CD4-positive, CD25-positive, alpha-beta regulatory T cell (primary cell): ENCODE measurements at places on chromosomes 1 and 21.

GRCh38 chr1:238783633-238784032 lies 602.7 kb upstream of the CHRM3 start:
- no peak for DNase-seq

GRCh38 chr1:110494036-110494435 lies 24.9 kb downstream of the KCNA10 start:
- DNase-seq, result no peak

DNA sequence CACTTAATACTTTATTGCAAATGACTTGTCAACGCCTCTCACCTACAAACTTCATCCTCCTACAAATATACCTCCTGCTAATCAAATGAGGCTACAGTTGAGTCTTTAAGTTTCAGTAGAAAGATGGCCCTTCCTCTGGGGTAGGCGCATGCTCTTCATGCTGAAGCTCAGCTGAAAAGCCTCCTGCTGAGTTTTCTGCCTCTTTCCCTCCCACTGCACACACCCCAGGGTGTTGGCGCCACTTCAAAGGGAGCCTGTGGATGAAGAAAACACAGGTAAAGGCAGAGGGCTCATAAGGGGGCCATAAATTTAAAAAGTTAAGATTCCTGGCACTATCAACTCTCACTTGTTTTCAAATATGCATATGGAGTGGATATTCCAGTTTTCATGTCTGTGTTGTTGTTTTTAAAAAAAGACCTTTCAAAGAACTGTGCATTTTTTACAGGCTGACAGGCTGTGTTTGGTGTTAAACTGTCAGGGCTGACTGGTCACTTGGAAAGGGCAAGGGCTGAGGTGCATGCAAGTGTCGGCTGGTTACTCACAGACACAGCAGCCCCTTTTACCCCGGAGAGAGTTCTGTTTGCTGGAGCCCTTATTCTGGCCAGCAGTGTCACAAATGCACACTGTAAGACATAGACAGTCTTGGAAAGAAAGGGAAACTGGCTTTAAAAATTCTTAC lies 42.9 kb upstream of the LGALS8 start:
- no peak for DNase-seq

DNA sequence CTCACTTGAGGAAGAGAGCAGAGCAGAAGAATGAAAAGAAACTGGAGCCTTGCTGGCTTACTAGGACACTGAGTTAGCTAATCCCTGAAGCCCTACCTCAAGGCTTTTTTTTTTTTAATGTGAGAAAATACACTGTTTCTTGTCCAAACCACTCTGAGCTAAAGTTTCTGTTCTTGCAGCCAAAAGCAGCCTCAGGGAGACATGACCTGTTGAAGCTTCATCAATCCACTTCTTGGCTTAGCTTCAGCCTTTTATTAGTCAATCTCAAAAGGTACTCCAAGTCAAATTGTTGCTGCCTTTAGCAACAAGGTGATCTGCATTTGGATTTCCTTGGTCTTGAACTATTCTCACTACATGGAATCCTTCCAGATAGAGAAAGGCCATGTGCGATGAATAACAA lies 33.7 kb downstream of the CCDC185 start:
- no peak for DNase-seq

DNA sequence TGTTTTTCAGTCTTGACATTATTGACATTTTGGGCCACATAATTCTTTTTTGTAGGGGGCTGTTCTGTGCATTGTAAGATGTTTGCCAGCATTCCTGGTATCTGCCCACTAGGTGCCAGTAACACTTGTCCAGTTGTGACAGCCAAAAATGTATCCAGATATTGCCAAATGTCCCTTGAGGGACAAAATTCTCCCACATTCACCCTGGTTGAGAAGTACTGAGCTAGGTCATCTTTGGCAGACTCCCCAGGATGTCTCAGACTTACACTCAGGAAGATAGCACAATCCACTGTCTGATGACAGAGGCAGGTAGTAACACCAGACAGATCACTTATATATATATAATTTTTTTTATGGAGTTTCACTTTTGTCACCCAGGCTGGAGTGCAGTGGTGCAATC lies 5.9 kb downstream of the CD48 start:
- DNase-seq, result no peak

DNA sequence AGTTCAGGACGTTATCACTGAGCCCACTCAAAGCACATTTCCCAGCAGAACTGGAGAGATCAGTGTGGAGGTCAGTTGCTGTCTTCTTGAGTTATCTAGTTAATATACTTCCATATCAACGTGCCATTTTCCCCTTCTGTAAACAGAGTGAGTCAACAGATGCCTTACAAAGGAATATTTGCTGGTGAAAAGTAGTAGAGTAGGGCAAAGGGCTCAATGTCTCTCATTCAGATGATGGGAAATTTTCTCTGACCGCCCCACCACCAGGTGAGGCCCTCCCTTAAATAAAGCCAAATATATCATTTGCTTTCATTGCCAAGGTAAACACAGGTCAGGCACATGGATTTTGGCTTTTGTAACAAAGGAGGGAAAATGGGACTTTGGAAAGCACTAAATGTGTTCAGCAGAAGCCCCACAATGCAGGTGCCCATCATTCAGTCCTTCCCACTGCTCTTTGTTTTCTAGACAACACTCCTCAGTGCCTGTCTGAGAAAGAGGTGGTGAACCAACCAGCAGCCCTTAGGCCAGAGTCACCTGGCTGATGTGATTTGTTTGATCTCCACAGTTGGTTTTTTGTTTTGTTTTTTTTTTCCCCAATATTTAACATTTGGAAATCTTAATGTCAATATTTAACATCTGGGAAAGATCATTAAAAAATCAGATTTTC lies 40.5 kb upstream of the SAMD13 start:
- DNase-seq, result no peak

DNA sequence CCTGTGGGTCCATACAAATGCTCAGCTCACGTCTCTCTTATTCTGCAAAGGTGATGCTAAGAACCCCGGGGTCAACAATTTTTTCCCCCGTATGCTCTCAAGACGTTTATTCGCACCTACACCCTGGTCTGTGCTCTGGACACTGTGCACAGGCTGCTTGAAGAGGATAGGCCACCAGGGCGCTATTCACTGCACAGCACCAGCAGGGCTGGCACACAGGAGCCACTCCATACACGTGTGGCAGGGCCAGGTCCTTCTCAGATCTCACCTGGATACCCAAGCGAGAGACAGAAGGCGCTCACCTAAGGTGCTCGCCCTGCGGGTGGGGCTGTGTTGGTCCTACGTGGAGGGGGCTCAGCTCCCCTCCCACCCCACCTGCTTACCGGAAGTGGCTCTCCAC lies 16.7 kb downstream of the TMEM63A start:
- no peak for DNase-seq

DNA sequence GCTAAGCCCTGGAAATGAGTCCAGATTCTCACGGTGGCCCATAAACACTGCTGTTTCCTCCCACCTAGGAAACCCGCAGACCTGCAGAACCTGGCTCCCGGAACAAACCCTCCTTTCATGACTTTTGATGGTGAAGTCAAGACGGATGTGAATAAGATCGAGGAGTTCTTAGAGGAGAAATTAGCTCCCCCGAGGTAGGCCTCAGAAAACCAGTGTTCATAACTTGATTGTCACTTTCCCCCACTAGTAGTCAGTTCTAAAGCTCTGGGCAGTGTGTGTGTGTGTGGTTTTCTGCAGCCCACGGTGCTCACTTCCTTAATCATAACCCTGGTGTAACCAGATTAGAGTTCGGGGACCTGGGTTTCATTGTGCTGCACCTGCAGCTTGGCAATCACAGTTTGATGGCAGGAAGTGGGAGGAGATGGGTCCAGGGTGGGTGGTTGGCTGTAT lies 39.1 kb downstream of the CLIC6 start:
- no peak for DNase-seq

- no peak for DNase-seq
Measured at GRCh38 chr1:13916530-13916929, 216.5 kb downstream of the PRDM2 start.

DNA sequence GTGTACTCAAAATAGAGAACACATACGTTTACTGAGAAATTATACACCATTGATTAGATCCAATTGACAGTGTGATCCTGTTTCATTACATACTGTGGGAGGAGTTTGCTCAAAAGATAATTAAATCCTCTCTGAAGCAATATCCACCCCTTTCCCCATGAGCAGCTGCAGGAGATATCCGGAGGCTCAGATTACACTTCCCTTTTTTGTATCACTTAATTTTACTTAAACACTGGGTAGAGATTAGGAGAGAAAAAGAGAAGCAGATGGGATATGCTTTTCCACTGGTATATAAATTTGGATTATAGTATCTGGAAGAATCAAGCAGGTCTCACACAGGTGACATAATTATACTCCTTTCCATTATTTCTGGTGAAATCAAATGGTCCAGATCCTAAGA lies 333.3 kb upstream of the ZRANB2 start:
- DNase-seq, result no peak

DNA sequence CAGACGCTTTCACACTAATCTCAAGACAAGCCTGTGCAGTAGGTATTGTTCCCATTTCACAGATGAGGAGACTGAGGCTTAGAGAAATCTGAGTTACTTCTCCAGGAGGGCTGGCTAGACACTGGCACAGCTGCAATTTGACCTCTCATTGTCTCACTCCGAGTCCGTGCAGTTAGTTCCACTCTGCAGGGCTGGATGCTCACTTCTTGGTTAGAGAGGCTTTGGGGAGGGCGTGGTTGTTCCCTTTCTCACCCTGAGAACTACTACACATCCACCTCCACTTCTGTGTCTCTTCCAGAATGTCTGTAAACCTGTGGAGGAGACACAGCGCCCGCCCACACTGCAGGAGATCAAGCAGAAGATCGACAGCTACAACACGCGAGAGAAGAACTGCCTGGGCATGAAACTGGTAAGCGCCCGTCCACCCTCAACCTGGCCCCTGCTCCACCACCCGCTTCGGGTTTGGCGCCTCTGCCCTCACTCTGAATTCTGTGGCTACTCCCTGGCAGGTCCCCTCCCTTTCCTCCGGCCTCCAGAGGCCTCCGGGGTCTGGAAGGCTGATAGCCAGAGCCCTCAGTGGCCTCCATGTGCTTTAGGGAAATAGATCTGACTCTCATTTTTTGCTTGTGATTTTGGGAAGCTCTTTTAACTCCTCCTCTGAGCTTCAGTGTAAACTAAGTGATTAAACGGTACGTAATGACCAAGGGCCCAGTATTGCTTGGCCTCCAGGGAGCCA lies 29.1 kb downstream of the EIF2D start:
- DNase-seq, result no peak

- no peak for DNase-seq
Measured at GRCh38 chr1:209710093-209710492, 5.4 kb downstream of the HSD11B1 start.

GRCh38 chr1:111618961-111619634 lies 491 bp upstream of the RAP1A start:
- no peak for DNase-seq

- DNase-seq, result no peak
Measured at GRCh38 chr1:33903210-33903589, 39.3 kb downstream of the HMGB4 start.

- DNase-seq, result peak; percentile 68
Measured at GRCh38 chr1:235971571-235972310, 93.1 kb downstream of the NID1 start.

GRCh38 chr1:37041483-37041882 lies 7.2 kb upstream of the GRIK3 start:
- DNase-seq, result no peak

DNA sequence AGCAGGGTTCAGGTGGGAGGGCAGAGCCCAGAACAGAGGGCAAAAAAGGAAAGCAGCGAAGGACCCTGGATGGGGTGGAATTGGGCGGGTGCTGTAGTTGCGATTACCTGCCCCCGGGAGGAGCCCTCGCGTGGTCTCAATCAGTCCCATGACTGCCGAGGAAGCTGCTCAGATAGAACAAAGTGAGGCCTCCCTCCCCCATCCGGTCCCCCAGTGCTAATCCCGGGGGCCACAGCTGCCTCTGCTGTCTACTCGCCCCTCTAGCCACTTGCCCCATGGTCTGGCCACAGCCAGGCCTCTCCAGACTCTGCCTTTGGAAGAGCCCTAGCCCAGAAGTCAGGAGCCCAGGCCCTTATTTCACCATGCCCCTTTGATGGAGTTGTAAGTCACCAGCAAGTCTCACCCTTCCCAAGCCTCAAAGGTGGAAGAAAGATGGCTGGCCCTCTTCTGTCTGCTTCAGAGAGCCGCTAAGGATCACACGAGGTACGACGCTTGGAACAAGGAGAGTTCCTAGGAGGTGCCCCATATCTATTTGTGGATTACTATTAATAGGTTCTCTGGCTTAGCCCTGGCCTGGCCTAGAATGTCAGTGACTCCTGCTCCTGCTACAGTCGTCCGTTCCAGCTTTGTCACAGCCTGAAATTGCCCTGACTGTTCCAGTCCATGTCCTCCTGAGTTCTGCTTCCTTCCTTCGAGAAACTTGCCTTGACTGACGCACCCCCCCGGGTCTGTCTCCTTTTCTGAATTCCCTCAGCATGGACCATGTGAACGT lies 16.4 kb downstream of the ECHDC2 start:
- DNase-seq, result no peak

DNA sequence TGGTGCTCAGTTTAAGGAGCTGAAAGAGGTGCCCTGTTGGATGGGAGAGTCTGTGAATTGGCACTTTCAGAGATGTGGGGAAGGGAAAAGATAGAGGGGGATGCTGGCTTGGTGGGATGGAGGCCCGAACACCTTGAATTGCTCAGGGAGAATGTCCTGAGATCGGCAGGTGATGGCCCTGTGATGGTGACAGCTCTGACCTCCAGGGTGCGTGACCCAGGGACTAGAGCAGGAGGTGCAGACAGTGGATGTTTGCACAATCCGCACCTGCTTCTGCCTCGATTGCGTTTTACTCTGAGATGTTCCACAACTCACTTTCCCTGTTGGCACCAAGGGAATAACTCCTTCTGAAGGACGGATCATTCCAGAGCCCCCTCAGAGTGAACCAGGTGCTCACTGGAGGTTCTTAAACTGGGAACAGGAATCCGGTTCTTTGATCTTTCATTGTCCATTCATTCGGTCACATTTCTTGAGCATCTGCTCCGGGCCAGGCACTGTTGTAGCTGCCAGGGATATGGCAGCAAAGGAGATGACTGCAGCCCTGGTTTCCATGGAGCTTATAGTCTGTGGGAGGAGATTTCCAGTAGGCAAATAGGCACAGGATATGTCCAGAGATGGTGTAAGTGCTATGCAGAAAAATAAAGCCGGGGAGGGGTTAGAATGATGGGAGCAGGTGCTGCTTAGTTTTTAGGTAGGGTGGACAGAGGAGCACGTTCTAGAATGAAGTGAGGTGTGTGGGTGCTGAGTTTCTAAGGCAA lies 226.6 kb upstream of the TMEM51 start:
- no peak for DNase-seq

DNA sequence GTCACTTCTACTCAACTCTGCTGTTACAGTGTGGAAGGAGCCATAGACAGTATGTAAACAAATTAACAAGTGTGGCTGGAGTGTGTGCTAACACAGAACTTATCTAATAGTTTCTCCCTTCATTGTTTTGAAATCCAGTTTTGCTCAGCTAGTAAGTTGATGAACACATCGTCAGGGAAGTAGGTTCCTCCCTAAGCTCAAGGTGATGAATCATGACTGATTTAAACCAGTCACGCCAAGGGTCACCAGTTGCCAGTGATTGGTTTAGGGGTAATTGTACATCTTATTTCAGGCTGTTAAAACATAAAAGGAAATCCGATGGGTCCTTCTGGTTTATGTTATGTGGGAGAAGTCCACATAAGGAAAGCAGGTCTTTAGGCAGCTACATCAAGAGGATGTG lies 97.0 kb upstream of the CHODL start:
- no peak for DNase-seq
